ENCODE measurements at places on chromosomes 16 and 17.

GRCh38 chr16:50467943-50468748, 80.0 kb upstream of the NKD1 start:
- DNase-seq, result no peak

GRCh38 chr17:74970395-74970794, 2.2 kb downstream of the HID1 start:
- no peak for DNase-seq

GRCh38 chr17:80219763-80220053, 425 bp downstream of the SGSH start:
- DNase-seq, result no peak

DNA sequence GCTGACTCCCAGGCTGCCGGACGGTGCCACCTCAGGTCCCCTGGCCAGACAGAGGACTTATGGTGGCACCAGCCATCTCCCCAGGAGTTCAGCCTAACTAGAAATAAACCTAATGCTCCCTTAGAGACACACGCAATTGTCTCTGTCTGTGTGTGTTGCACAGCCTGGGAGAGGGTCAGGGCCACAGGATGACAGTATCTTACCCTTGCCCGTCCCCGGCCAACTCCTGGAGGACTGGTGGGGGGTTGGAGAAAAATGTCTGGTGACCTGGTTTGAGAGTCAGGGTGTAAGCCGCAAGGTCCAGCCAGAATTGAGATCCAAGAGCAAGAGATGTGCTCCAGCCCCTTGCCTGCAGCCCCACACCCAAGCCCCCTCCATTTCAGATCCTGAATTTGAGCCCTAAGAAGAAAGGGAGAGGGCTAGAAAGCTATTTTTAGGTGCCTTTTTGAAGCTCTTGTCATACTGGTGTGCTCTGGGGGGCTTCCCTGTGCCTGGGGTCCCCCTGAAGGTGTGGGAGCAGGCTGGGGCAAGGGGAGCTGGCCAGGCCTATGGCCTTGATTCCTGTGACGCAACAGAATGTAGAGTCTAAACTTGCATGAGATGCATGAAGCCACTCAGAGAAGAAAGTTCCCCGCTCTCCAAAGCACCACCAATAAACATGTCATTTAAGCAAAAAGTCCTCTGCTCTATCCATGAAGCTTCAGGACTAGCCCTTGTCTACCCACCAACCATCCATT, 12.9 kb downstream of the ZNF319 start:
- no peak for DNase-seq

GRCh38 chr17:7713782-7714181, 3.8 kb upstream of the DNAH2 start:
- DNase-seq, result no peak

GRCh38 chr16:11152677-11153331, 103.2 kb downstream of the SOCS1 start:
- DNase-seq, result no peak

DNA sequence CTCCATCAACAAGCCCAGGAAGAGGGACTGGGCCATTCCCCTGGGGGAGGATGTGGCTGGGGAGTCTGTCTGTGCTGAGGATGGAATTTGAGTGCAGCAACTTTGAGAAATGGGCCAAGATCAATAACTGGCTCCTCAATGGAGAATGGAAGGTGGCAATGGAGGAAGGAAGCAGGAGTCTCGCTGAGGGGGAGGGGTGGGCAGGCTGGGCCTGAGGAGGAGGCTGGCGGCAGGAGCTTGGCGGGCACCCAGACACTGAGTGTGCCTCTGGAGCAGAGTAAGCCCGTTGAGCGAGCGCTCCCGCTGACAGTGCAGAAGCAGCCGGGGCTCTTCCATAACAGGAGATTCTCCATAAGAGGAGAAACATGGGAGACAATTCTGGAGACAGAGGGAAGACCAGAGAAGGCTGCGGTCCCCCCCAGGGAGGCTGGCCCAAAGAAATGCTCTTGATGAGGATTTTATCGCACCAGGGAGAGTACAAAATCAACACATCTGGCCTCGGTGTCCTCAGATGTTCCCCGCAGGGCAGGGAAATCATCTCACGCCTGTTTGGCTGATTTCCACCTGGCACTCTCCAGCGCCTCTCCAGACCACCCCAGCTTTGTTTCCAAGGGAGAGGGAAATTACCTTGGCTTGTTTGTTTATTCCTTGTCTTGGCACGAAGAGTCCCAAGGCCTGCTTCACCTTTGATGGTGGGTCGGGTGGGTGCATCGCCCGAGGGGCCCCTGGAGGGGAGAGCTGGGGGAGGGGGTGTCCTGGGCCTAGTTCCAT, 2.8 kb upstream of the MMP15 start:
- DNase-seq, result no peak

DNA sequence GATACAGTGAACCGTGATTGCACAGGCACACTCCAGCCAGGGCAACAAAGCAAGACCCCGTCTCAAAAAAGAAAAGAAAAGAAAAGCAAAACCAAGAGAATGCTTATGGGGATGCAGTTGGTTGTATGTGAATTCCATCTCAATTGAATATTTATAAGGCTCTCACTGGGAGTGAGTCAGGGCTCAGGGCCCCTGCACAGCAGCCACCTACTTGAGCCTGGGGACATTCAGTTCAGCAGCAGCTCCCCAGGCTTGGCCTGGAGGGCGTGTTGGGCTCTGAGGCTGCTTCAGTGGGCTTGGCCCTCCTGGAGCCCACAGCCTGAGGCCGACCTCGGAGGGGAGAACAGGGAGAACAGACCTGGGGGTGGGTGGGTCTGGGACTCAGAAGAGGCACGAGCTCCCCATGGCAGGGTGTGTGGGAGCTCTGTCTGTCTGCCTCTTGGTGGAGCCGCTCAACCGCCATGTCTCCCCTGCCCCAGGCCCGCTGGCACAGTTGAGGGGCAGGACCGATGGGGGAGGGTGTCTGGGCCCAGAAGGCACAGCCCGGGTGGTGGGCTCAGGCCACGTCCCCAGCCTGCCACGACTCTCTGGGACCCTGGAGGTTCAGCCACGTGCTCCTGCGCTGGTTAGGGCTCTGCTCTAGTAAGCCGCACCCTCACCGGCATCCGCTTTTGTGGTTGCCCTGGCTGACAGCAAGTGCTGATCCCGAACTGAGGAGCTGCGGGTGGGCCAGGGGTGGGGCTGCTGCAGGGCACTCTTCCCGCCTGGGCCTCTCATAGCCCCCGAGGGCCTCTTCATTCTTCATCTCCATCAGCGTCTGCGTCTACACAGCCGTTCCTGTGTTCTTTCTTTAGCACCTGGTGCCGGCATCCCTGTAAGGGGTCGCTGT, 24.8 kb downstream of the ZFPM1 start:
- DNase-seq, result no peak

DNA sequence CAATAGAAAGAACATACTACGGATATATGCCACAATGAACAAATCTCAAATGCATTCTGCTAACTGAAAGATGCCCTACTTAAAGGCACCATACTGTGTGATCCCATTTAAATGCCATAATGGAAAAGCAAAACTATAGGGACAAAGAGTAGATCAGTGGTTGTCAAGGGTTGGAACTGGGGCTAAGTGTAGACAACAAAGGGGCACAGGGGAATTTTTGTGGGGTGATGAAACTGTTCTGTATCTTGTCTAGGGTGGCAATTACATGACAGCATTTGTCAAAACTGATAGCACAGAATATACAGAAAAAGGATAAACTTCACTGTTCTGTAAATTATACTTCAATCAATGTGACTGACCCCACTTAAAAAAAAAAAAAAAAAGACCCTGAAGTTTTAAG, 17.7 kb downstream of the GFOD2 start:
- no peak for DNase-seq

DNA sequence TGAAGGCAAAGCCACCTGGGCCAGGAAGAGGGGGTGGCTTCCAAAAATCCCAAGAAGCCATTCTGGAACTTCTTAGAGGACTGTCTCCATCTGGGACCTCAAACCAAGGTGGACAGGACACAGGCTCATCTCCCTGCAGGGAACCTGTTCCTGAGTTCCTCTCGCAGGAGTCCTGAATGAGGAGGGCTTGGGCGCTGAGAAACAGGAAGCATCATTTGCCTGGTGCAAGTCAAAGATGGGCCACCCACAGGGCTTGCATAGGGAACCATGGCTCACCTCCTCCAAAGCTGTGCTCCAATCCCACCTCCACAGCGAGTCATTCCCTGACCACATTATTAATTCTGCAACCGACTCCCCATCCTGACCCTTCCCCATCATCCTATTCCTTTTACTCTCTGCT, 55.0 kb upstream of the RPL38 start:
- no peak for DNase-seq

GRCh38 chr17:8163978-8164814, 1.4 kb upstream of the VAMP2 start:
- no peak for DNase-seq

- no peak for DNase-seq
Observed at GRCh38 chr16:68839831-68840230, 3.5 kb upstream of the TANGO6 start.

GRCh38 chr16:57601801-57602478, 26.5 kb upstream of the ADGRG1 start:
- no peak for DNase-seq

GRCh38 chr17:1298606-1299005, 19.1 kb downstream of the TRARG1 start:
- DNase-seq, result no peak

- peak; percentile 58 for DNase-seq
Observed at GRCh38 chr16:89115216-89115861, 21.7 kb downstream of the ACSF3 start.

DNA sequence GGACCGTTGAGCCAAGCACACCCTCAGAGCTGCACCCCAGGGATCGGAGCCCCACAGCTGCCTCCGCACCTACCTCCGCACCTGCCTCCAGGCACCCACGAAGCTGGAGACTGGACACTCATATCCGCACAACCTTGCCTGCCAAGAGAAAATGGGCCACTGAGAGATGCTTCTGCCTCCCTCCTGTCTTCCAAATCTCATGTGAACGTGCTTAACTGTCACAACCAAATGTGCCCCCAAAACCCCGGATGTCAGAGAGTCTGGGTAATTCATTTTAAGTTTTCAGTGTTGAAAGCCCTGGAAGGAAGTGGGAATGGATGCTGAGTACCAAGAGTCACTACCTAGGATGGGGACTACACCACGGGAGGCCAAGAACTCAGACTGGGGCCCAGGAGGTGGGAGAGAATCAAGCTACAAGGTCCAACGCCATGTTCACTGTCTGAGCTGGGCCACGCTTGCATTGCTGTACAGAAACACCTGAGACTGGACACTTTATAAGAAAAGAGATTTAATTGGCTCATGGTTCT, 49.5 kb upstream of the MEAK7 start:
- no peak for DNase-seq

DNA sequence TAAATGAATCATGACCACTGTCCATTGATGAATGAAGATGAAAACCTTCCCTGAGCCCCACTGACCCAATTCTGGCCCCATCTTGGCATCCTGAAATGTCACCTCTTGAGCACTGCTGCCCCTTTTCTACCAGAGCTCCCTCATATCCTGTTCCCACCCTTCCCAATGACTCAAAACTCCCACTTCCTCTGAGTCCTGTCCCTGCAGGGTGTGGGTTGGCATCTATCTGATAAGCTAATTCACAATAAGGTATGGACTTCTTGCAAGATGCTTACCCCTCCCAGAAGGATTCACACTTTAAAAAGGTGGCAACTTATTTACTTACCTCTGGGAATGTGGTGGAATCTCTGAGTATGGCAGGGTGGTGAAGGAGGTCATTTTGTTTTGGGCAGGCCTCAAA, 13.3 kb upstream of the CSNK2A2 start:
- DNase-seq, result no peak

- DNase-seq, result no peak
Observed at GRCh38 chr17:14712611-14713021, 411.7 kb downstream of the HS3ST3B1 start.

DNA sequence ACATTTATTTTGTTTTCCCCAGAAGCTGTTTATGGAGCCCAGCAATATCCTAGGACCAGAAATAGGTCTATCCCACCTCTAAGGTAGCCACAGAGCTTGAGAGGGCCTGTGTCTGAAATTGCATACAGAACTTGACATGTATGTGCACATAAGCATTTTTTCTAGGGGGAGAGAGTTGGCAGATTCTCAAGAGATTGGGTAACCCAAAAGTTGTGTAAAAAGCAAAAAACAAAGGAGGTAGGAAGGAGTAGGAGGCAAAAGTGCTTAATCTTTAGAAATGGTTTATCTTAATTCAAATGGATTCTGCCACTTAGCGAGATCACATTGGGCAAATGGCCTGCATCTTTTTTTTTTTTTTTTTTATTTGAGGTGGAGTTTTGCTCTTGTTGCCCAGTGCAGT, 3.5 kb downstream of the PLK1 start:
- DNase-seq, result no peak

DNA sequence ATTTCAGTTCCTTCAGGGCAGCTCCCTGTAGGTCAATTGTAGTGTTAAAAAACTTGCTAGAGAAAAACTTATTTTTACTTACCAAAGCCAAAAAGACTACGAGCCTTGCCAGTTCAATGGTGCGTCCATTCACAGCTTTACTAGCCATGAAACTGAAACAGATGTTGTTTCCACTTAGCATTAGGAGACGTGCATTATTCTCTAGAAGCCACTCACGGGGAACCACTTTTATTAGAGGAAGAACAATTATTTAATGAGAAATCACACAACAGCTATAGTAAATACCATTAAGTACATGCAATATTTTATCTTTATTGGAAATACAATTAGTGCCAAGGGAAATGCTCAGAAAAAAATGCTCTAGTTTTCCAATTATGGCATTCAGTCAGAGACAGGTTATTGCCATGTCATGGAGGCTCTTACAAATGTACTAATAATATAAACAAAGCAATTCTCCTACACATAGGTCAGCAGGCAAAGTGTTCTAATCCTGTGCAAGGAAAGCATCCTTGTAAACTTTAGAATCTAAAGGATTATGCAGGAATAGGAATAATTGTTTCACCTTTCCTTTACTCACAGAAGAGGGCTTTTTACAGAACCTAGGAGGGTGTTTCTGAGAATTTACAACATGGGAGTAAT, 17.4 kb downstream of the LASP1NB start:
- no peak for DNase-seq

GRCh38 chr17:78367193-78367592, 7.3 kb upstream of the SOCS3 start:
- DNase-seq, result no peak

DNA sequence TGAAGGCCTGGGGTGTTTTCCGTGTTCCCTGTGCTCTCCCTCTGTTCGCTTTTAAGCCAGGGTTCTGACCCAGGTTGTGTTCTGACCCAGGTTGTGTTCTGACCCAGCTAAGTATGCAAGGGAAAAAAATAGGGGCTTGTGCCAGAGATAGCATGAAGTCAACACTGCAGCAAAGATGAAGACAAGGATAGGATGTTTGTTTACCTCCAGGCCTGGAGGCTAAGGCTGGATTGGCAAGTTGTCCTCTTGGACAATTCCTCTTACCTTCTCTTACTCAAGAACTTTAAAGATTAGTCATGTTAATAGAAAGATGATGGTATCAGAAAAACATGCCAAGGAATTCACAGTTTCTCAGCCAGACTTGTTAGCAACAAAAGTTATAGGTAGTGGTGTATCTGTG, 19.4 kb downstream of the LYRM9 start:
- no peak for DNase-seq

DNA sequence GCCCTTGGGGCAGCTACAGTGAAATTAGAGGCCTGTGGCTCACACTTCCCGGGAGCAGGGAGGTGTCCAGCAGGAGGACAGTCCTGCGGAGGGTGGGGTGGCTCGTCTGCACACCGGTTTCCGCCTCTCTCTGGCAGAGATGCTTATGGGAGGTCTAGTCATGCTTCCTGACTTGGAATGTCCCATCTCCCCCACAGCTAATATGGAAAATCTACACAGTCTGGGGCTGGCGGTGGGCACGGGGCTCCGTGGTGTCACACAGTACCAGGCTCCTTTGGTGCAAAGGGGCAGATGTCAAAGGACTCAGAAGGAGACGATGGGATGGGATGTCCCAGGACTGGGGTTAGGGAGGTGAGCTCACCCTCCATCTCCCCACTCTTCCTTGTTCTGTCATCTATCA, 44.1 kb upstream of the DOC2B start:
- no peak for DNase-seq
